Cardiac septum (tissue), 1 donor: ENCODE measurements at places on chromosomes 5 and 9.
A peak's percentile ranks its signal among the peaks of the same experiment; 100 is the strongest.

DNA sequence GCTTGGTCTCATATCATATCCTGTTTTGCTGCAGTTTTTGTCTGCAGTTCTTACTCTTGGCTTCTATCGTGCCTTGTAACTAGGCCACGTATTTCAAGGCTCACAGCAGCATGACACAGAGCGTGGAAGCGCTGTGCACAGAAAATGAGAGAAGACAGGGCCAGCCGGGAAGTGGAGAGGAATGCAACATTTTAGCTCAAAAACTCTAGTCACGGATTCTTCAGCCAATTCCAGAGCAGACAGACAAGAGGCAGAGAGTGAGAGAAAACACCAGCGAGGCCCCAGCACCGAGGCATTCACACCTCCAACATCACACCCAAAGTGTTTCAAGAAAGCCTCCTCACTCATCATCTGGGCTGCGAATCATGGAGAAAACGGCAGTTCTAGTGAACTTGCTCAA, 160.8 kb downstream of the DNAH5 start:
- DNase-seq: no peak

DNA sequence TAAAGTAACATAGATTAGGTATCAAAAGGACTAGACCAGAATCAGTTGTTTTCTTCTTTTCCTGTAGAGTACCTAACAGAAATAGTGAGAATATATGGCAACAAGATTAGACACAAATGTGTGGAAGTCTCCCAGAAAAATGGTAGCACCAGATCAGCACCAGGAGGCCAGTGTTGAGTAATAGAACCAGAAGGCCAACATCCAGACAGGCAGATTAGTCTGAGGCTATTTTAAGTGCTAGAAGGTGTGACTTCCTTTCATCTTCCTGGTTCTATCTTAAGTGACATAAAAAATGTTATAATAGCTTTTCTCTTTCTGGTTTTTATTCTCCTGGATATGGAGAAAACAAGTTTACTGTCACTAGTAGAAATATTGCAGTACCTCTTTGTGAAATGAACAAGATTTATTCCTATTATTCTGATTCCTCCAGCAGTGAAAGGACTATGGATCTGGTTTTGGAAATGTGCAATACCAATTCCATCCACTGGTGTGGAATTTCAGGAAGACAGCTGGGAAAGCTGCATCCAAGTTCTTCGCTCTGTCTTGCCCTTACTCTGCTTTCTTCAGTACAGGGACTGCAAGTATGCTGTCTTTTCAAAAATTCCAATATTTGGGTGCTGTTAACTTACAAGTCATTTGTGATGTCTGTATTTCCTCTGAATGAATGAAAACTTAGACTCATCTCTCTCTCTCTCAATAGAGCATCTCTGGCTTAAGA, 39.1 kb downstream of the SHLD3 start:
- no peak for DNase-seq

DNA sequence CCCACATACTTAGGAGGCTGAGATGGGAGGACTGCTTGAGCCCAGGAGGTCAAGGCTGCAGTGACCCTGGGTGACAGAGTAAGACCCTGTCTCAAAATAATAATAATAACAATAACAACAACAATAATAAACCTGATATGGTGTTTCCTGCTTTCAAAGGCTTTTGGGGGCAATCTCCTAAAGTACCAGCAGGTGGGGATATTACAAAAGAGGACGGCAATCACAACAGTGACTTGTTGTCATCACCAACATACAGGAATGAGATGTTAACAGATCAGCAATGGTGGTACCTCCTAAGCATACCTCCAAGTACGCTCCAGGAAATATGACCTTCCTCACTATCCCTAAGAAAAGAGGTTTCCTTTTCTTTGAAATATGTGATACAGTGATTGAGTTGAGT, 91.1 kb upstream of the RNF180 start:
- DNase-seq: no peak

DNA sequence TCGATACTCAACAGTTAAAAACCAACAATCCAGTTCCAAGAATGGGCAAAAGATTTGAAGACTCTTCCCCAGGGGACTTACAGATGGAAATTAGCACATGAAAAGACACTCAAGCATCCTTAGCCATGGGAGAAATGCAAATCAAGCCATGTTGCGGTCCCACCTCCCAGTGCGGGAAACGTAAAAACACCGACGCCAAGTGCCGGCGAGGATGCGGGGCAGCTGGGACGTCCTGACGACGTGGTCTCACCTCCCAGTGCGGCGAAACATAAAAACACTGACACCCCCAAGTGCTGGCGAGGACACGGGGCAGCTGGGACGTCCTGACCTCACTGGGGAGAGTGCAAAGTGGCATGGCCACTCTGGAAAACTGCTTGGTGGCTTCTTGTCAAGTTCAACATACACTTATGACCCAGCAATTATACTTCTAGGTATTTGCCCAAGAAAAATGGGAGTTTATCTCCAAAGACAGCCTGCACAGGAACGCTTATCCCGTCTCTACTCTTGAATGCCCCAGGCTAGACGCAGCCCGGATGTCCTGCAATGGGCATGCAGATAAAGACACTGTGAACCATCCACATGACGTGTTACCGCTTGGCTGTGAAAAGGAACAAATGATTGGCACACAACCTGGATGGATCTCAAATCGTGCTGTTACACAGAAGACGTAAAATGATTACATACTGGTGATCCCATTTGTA, 60.1 kb upstream of the UBAC1 start:
- DNase-seq: peak; percentile 31

- DNase-seq: no peak
Observed at GRCh38 chr9:17871213-17871890, 292.5 kb downstream of the SH3GL2 start.

DNA sequence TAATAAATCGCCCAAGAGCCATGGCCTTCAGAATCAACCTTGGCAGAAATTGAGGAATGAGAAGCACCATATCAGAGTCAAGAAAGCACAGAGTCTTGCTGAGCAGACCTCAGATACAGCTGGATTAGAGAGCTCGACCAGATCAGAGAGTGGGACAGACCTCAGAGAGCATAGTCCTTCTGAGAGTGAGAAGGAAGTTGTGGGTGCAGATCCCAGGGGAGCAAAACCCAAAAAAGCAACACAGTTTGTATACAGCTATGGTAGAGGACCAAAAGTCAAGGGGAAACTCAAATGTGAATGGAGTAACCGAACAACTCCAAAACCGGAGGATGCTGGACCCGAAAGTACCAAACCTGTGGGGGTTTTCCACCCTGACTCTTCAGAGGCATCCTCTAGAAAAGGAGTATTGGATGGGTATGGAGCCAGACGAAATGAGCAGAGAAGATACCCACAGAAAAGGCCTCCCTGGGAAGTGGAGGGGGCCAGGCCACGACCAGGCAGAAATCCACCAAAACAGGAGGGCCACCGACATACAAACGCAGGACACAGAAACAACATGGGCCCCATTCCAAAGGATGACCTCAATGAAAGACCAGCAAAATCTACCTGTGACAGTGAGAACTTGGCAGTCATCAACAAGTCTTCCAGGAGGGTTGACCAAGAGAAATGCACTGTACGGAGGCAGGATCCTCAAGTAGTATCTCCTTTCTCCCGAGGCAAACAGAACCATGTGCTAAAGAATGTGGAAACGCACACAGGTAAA, 4.5 kb downstream of the NFX1 start:
- no peak for DNase-seq

DNA sequence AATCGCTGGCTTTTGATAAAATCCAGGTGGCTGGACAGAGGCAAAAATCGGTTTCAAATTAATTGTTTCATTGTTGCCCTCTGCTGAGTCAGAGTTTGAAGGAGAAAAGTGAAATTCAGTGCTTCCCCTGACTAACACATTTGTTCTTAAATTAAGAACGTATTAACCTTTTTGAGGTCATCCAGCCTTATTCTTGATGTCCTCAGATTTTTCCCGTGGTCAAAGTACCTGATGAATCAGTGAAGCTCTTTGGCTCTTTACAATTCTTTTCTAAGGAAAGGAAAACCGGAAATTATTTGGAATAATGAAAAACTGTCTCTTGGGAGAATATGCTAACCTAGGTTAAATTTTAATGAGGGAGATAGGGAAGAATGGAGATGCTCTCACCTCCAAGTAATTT, 21.6 kb downstream of the OSMR start:
- DNase-seq: no peak

- peak; percentile 61 for DNase-seq
Observed at GRCh38 chr5:175809531-175810121, 61.8 kb upstream of the CPLX2 start.

- DNase-seq: no peak
Observed at GRCh38 chr9:127491516-127491915, 40.2 kb downstream of the LRSAM1 start.

DNA sequence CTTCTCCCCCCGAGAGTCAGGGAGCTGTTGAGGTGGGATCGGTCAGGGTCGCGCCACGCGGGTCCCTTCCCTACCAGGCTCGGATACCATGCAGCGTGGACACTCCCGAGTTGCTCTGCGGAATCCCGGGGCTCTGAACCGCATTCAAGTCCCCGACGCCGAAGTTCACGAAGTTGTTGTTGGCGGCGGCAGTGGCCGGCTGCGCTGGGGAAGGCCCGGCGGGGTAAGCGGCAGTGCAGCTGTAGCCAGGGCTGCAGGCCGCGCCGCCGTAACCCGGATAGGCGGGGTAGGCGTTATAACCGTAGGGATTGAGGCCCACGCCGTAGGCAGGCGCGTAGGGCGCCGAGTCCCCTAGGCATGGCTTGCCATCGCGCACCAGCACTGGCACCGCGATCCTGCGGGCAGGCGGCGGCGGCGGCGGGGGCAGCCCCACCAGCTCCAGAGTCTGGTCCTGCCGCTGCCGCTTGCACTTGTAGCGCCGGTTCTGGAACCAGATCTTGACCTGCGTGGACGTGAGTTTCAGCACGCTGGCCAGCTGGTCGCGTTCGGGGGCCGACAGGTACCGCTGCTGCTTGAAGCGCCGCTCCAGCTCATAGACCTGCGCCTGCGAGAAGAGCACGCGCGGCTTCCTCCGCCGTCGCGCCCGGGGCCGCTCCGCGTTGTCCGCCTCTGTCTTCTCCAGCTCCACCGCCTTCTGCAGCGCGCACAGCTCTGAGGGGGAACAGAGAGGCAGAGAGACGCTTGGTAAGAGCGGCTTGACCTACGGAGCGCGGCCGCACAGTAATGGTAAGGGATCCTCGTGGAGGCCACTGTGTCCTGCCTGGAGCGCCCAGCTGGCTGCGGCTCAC, 2.3 kb downstream of the NKX2-5 start:
- no peak for DNase-seq

GRCh38 chr9:136197084-136197875, 7.6 kb downstream of the LHX3 start:
- DNase-seq: no peak
